ENCODE measurements at places on chromosomes 4 and X.

DNA sequence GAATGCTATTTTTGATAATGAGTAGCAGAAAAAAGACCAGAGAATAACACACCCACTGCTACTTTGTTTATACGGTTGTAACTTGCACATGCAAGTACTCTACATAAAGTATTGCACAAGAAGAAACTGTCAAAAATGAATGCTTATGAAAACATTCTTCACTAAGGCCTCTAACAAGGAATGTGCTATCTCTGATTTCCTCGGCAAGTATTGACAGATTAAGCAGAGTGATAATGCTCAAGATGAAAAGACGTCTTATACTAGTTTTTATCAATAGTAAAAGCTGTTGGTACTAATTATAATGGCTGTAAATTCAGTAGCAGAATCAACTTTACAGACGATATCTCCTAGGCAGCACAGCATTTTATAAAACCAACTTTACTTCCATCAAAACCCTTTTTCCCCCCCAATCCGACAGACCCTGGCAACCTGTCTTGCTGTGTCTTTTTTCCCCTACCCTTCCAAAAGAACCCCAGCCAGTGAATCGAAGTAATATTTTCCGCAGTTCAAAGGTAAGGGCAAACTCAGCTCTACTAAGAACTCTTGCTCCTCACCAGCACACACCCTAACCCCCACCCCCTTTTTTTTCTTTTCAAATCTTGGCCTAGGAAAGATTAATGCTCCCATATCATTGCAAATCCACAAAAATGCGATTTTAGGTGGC lies 1.5 kb downstream of the FRYL start:
- DNase-seq = peak; percentile 39

DNA sequence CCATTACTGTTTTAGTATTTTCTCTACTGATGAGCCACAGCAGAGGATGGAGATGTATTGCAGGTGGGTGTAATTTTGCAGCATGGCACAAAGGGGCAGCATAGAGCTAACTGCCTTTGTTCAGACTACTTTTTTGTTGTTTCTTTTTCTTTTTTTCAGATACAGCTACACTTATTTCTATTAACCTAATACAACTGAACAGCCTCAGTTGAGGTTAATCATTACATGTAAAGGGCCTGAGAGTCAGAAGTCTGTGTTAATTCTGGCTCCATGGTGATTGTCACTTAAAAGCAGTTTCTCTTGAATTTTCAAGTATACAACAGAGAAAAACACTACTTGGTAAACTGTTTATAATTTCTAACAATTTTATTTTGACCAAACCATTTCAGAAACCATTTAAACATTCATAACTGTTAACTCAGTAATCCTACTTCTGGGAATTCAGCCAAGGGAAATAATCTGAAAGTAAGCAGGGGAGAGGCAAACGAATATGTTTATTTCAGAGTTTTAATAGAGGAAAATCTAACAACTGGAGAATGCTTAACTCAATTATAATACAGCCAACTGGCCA lies 13.9 kb upstream of the PPEF2 start:
- DNase-seq = peak; percentile 42

- no peak for DNase-seq
These were observed 90.4 kb upstream of the CITED1 start for GRCh38 chrX:72396117-72396516.

- peak; percentile 6 for DNase-seq
These were observed 315.1 kb upstream of the ADGRL3 start for GRCh38 chr4:60885011-60885410.

- DNase-seq = no peak
These were observed 47.9 kb downstream of the TRIM2 start for GRCh38 chr4:153252122-153252521.

DNA sequence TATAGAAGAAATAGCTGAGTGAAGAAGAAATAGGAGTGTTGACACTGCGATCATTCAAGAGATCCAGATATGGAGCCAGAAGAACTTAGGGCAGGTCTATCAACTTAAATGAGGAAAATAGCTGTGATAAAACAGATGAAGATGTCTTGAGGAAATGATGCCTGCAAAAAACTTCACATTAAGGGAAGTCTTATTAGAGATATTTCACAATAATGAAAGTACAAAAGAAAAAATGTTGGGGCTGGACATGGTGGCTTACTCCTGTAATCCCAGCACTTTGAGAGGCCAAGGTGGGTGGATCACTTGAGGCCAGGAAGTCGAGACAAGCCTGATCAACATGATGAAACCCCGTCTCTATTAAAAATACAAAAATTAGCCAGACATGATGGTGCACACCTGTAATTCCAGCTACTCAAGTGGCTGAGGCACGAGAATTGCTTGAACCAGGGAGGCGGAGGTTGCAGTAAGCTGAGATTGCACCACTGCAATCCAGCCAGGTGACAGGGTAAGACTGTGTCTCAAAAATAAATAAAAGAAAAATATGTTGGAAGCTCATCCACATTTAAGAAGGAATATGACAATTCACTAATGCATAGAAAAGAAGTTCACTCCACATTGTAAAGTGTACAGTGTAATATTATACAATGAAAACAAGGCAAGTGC lies 56.3 kb downstream of the PKD2 start:
- no peak for DNase-seq

- DNase-seq = no peak
These were observed 77.0 kb upstream of the MXD4 start for GRCh38 chr4:2338754-2339457.

GRCh38 chr4:59517007-59517406 lies 1683.1 kb upstream of the ADGRL3 start:
- DNase-seq = no peak

DNA sequence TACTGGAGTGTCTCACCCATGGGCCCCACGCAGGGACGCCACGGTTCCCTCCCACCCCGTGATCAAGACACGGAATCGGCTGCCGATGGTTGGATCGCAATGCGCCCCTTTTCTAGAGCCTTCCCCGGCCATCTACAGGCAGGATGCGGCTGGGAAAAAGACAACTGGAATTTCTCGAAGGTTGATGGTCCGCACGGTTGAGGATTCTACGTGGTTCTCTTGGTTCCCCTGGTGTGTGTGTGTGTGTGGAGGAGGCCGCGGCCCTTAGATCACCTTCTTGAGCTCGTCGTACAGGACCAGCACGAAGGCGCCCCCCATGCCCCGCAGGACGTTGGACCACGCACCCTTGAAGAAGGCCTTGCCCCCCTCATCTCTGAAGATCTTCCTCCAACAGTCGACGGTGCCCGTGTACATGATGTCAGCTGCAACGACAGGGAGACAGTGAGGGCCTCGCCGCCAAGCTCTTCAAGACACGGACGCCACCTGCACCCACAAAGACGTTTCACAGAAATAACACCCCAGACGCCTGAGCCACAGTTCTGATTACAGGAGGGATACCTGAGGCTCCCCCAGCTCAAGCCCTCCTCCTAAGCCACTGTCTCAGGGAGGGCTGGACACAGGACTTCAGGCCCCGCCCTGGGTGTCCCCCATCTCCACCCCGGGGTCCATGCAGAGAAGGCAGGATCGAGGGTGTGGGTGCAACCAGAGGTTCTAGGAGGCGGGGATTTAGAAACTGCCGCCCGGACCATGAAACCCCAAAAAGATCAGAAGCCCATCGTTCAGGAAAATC lies 5.4 kb downstream of the SLC25A6 start:
- no peak for DNase-seq

- DNase-seq = peak; percentile 75
These were observed at the start of gene USP11 for GRCh38 chrX:47232803-47233332. Gene USP11 (plus strand): TSS chrX:47233009. CDS start chrX:47233044, 35 bp downstream.

- peak; percentile 75 for DNase-seq
These were observed 52.7 kb upstream of the FTHL17 start for GRCh38 chrX:31124536-31124935.

DNA sequence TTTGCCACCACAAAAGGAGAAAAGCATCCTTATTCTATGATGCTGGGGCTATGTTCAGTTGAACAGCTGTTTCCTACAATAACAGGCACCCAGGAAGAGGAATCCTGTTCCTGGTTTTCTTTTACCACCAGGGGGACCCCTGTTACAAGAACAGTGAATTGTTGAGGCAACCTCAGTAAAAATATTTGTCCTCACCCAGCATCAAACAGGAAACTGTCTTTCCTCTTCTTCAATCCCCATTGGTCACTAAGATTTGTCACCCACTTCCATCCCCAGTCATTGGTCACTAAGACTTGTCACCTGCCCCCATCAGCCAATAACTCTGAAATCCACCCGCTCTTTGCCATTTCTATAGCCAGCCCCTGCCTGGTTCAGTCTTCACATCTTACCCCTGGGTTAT lies 143.5 kb upstream of the GALNT7 start:
- peak; percentile 83 for DNase-seq

DNA sequence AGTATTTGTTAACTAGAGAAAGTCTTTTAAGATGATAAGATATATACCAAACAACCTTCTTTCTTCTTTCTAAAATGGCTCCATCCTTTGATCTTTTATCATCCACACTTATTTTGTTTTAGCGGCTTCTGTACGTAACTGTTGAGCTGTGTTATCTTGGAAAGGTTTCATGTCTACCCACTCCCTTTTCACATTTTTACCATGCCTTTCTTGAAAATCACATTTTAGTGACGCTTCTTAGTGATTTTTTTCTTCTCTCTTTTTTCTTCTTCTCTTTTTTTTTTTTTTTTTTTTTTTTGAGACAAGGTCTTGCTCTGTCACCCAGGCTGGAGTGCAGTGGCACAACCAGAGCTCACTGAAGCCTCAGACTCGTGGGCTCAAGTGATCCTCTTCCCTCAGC lies 135.1 kb downstream of the CHIC2 start:
- DNase-seq = no peak

DNA sequence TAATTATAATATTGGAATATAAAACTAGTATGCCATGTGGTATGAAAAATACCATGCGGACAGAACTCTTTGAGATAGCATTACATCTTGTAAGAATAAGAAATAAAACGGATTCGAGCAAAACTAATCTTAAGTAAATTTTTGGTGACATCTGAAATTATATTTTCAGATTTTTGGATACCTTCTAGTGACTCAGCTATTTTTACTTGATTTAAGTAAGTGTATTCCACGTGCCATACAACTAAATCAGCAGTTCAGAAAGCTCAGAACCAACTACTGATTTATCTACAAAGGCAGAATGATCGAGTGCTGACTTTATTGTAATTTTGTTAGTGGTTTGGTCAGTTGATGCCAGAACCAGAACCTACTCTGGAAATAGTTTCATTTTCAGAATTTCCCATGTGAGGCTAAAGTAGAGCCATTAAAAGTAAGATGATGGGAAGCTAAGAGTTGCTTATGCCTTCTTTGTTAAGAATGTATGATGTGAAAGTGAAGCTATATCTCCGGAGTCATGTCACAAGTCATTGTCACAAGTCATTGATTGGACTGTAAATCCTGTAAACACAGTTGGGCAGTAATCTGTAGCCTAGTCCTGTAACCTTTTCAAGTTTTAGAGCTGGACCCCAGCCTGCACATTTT lies 4.0 kb downstream of the ING2 start:
- no peak for DNase-seq

- DNase-seq = no peak
These were observed 210.4 kb downstream of the KLHL4 start for GRCh38 chrX:87728024-87728423.

- DNase-seq = no peak
These were observed 7.6 kb downstream of the SORCS2 start for GRCh38 chr4:7199771-7200441.

GRCh38 chrX:34130501-34130900 lies 1.6 kb downstream of the FAM47A start:
- DNase-seq = no peak

DNA sequence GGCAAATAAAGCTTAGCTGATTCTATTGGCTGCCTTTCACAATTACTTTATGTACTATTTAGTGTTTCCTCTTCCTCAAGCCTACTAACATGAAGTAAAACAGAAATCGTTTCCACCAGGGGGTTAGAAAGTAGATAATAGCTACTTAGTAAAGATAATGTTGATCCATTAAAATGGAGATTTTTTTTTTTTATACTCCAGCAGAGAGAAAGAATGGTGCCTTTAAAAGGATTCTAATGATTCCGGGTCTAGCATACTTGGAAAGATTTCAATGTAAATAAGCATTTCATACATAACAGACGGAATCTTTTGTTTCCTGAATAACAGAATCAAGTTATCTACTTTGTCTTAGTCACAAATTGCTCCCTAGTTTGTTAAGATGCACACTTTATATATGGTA lies 37.1 kb downstream of the GK start:
- peak; percentile 74 for DNase-seq

- DNase-seq = no peak
These were observed 316.3 kb downstream of the TMA16 start for GRCh38 chr4:163810755-163811154.

GRCh38 chr4:24887881-24888430 lies 24.9 kb downstream of the CCDC149 start:
- DNase-seq = no peak

DNA sequence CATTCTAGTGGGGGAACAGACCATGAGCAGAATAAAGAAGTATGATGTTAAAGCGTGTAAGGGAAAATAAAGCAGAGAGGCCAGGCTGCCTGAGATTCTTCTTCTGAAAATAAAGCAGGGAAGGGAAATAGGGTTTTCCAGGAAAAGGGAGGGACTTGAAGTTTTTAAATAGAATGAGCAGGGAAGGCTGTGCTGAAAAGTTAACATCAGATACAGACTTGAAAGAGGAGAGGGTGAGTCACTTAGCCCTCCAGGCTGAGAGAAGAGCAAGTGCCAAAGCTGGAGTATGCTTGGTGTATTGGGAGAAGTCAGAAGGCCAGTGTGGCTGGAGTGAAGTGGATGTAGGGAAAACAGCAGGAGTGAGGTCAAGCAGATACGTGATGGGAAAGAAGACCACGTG lies 10.0 kb upstream of the PLK4 start:
- no peak for DNase-seq

GRCh38 chr4:35879479-35879878 lies 364.8 kb downstream of the ARAP2 start:
- peak; percentile 43 for DNase-seq

DNA sequence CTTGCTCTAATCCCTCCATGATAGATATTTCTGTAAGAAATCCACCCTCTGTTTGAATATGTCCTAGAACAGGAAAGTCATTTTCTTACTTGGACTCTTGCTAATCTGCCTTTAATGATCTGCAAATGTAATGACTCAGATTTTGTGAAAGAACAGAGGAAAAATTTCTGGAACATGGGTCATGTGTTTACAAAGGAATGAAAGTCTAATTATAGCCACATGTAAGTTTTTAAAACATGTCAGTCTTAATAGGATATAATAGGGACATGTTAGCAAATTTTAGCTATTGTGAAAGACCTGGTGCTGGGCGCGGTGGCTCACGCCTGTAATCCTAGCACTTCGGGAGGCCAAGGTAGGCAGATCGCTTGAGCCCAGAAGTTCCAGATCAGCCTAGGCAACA lies 47.6 kb downstream of the GRK4 start:
- no peak for DNase-seq

- DNase-seq = no peak
These were observed 3.9 kb upstream of the ELF4 start for GRCh38 chrX:130114141-130114588.

DNA sequence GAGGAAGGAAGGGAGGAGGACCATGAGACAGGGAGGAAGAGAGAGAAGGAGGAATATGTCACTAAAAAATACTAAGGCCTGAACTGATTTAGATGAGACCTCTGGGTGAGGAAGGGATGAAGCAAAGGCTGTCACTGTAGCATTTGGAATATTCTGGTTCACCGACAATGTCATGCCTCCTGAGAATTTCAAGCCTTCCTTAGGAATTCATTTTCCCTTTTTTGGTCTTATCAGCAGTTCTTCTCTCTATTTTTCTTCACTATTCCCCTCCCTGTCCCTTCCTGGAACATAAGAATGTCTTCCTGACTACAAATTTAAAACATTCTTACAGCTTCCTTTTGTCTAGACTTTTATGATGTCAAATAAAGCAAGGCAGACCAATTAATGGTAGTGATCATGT lies 527.8 kb downstream of the INPP4B start:
- DNase-seq = no peak

- no peak for DNase-seq
These were observed 167.1 kb upstream of the AADAT start for GRCh38 chr4:170256807-170257206.
